ENCODE measurements at places on chromosomes 3 and 15.

DNA sequence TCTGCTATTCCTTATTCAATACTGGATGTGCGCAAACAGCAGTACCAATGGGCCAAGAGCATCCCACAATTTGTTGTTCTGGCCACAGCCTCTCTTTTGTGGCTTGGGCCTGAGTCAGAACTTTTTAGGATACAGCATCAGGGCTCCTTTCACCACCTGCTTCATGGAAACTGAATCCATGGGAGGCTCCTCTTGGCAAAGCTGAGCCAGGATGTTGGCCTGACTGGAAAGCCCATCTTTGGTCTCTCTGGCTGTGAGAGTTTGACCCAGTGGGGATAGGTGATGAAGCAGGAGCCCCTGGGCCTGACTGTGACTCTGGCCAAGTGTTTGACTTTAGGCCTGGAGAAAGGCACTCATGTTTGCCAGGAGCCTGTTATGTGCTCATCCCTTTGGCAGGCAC, 27.6 kb downstream of the IL16 start:
- no peak for DNase-seq

GRCh38 chr3:32577581-32578556, 7.2 kb upstream of the DYNC1LI1 start:
- no peak for DNase-seq

DNA sequence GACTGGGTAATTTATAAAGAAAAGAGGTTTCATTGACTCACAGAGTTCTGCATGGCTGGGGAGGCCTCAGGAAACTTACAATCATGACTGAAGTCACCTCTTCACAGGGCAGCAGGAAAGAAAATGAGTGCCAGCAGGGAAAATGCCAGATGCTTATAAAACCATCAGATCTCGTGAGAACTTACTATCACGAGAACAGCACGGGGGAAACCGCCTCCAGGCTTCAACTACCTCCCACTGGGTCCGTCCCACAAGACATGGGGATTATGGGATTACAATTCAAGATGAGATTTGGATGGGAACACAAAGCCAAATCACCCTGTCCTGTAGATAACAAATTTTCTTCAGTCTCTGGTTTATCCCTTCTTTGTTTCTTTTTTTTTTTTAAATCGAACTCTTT, 31.0 kb upstream of the AVEN start:
- no peak for DNase-seq

GRCh38 chr15:56344336-56344735, 20.9 kb upstream of the TEX9 start:
- DNase-seq, result no peak

DNA sequence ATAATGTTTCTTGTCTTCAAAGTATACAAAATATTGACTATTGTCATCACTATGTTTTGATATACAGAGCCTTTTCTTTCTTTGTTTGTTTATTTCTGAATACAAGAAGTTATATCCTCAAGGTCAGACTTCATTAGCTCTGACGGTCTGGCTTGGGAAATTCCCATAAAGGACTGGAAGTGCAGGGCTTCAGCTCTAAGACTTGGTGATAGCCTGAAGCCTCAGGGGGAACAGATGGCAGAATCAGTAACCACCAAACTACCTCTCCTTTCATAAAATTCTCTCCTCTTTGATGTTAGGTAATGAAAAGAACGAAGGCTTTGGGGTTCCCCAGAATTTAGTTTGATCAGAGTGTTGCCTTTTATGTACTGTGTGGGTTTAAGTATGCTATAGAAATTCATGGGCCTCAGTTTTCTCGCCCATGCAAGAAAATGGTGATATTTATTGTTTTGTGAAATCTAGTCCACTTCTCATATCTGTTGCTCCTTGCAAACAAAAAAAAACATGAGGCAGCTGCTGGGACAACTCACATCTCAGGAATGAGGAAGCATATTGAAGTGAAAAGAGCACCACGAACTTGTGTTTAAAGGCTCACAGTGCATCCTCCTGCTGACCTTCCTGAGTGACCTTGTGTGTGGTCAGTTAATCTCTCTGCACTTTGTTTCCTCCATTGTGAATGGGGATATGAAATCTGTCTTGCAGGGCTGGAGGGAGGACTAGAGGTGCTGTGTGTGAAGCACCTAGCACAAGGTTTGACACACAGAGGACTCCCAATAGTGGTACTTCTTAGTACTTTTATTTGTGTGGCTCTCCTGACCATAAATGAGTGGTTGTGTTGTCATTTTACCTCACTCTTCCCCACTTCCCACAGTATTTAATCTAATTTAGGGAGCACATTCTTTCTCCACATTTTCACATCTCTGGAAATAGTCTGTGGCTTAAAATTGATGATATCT, 569.8 kb upstream of the IL12A start:
- no peak for DNase-seq

DNA sequence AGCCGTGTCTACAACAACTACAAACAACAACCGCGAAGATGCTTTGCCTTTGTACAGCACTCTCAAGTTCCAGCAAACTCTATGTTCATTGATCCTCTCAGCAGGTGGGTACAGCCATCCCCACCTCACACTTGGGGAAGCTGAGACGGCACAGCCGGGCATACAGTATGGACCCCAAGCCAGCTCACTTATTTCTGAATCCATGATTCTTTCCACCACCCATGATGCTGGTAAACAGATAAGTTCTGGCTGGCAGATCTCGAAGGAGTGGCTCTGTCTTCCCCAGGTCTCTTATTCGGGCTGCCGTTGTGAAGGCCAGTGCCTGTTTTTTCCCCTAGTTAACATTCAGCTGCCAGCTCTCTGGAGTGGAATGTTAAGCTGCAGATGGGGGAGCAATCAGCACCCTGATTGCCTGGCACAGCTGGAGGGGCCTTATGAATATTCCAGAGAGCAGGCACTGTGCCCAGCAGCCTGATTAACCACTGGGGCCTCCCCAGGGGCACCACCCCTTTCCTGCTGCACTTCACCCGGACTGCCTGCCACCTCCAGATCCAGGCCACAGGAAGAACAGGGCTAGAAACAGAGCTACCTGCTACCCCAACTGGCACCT, 73.2 kb downstream of the CORO2B start:
- no peak for DNase-seq

DNA sequence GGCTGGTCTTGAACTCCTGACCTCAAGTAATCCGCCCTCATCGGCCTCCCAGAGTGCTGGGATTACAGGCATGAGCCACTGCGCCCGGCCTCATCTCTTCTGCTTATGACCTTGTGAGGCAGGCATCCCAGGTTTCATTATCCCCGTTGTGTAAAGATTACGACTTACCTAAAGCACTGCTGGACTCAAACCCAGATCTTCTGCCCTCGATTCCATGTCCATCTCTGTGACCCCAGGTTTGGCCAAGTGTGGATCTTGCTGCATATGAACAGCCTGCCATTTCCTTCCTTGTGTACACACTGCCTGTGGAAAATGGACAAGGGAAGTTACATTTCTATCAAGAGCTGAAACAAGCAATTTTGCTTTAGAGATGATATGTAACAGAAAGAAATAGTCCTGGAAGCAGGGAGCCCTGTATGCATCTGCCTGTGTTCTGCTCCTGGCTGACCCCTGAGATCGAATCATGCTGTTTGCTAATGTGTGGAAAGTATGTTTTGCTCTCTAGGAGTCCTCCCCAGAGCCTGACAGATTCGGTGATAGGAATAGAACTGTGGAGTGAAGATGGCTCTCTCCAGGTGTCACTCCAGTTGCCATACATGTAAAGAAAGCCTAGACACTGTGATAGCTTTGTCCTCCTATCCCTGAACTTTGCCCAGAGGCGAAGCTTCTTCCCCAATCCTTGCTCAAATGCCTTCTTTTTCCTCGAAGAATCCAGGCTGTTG, 11.8 kb upstream of the LIPC start:
- DNase-seq, result no peak

DNA sequence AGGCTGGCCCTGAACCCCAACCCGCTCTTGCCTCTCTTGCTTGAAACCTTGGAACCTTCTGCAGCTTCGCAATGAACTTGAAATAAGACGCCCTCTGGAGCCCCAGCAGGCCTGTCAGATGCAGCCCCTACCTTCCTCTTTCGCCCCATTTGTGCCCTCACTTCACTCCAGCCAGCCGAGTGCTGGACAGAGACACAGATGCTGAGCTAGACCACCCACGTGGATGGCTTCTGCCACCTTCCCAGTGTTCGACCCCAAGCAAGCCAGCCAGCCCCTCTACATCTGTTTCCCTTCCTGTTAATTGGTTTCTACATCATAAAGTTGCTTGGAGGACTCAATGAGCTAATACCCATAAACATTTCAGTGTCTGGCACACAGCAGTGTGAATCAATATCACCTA, 23.8 kb upstream of the SNRPA1 start:
- DNase-seq, result no peak

GRCh38 chr3:47054412-47054811, 74.9 kb downstream of the NBEAL2 start:
- DNase-seq, result no peak

- DNase-seq, result no peak
Observed at GRCh38 chr3:168094580-168094876, 1.2 kb downstream of the GOLIM4 start.

DNA sequence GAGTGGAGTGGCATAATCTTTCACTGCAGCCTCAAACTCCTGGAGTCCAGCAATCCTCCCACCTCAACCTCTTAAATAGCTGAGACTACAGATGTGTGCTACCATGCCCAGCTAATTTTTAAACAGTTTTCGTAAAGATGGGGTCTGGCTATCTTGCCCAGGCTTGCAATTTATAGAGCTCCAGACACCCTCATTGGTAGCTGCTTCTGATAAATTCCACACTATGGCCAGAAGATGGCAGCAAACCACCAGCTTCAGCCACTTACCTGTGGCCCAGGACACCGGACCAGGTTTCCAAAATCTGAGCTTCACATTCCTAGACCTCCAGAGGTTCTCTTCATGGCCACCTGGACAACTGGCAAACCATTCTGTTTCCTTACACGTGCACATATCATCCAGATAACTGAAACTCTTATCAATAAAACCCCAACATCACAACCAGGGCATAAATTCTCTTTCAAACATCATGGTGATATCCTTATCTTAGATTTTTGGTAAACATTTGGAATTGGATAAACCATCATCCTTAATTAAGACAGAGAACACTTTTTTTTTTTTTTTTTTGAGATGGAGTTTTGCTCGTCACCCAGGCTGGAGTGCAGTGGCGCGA, 28.9 kb downstream of the FBXW12 start:
- peak; percentile 58 for DNase-seq

- DNase-seq, result no peak
Observed at GRCh38 chr3:31193871-31194270, 299.4 kb upstream of the GADL1 start.

- no peak for DNase-seq
Observed at GRCh38 chr3:157807280-157807679, 298.9 kb downstream of the SHOX2 start.

DNA sequence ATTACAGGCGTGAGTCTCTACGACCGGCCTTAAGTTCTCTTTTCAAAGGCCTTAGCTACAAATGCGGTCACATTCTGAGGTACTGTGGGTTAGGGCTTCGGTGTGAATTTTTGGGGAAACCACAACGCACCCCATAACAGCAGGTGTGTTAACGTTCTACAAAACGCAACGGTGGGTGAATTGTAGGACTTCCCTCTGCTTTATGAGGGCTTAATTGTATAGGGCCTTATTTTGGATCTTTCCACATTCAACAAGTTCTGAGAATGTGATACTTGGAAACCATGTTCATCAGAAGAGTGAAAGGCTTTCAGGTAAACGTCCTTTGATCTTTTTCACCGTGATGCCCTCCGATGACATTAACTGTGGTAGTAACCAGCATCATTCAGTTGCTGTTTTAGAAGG, 998.6 kb upstream of the CFAP20DC start:
- no peak for DNase-seq

GRCh38 chr3:3815206-3815605, 16.0 kb downstream of the LRRN1 start:
- DNase-seq, result no peak

GRCh38 chr15:35755237-35755802, 209.4 kb upstream of the DPH6 start:
- no peak for DNase-seq

Measured in activated gamma-delta T cell treated with Interleukin-2 at 50 U/mL for 16 hours (primary cell).